ENCODE measurements at places on chromosomes 1 and 21.

DNA sequence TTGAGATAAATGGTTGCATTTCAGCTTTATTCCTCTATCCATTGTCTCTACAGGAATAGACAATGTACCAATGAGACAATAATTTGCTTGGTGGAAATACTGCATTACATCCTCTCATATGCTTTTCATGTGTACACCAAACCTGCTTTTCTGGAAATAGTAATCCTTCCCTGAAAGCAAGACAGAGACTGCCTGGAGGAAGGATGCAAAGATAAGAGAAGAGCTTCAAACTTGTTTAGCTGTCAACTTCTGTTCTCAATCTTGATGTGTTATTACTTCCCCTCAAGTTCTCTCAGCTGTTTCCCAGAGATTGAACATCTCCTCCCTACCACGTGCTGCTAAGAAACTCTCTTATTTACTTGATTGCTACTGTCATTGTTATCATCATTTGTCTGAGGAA, 1125.4 kb upstream of the TMPRSS15 start:
- DNase-seq: no peak

DNA sequence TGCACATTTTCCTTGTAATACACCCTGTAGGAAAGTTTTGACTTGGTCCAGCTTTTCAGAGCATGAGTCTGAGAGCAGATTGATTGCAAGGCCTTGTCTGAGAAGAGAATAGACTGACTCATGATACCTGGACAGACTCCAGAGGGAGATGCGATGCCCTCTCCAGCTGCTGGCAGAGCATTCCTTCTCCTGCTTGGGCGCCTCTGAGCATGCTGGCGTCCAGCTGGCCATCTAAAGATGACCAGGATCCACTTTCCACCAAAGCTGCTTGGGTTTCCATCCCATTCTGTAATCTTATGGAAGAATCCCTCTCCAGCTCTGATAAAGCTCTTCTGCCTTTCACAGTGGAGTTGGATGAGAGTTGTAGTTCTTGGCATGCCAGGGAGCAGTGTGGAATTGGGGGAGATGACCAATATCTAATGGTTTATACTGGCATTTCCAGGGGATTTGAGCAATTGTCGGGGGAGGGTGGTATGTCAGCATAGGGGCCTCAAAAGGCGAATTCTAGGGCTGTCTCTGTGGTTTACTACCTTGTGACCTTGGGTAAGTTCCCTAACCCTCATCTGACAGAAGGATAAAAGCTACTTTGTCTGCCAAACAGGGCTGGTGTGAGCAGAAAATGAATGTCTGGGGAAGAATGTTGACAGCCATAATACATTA, 19.5 kb downstream of the SZRD1 start:
- DNase-seq: no peak

- DNase-seq: peak; percentile 90
Measured at GRCh38 chr21:33308586-33309490, 15.9 kb upstream of the IFNAR1 start.

DNA sequence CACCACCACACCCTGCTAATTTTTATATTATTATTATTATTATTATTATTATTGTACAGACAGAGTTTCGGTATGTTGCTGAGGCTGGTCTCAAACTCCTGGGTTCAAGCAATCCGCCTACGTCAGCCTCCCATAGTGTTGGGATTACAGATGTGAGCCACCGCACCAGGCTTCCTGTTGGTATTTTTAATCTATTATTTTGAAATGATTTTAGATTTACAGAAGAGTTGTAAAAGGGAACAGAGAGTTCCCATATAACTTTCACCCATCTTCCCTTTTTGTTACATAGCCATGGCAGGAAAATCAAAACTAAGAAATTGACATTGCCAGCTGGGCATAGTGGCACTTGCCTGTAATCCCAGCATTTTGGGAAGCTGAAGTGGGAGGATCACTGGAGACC, 42.9 kb upstream of the CITED4 start:
- DNase-seq: no peak

GRCh38 chr1:53278298-53278725, 40.0 kb upstream of the MAGOH start:
- DNase-seq: no peak

DNA sequence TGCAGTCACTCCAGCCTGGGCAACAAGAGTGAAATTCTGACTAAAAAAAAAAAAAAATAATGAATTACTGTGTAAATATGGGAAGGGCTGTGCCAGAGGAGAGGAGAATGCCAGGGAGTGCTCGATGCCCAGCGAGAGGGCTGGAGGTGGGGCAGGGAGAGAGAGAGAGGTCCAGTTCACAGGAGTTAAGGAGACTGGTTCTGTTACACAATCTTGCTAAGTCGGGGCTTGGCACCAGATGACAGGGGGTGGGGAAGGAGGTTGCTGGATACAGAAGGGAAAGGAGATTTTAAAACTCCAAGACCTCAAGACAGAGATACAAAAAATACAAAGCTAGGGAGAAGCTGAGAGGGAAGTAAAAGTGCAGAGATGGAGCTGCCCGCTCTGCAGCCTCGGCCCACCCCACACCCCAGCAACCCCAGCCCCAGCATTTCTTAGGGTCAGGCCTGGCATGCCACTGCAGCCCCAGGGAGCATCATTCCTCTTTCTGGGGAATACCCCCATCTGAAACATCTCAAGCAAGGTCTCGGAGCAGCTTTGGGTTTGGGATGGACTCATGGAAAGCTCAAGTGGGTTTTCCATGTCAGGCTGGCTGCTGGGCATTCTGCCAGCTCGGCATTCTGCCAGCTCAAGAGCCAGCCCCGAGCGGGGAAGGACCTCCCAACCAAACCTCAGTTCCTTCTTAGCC, 991 bp downstream of the SELENBP1 start:
- no peak for DNase-seq

- no peak for DNase-seq
Measured at GRCh38 chr21:37502947-37503346, 136.4 kb downstream of the DYRK1A start.

DNA sequence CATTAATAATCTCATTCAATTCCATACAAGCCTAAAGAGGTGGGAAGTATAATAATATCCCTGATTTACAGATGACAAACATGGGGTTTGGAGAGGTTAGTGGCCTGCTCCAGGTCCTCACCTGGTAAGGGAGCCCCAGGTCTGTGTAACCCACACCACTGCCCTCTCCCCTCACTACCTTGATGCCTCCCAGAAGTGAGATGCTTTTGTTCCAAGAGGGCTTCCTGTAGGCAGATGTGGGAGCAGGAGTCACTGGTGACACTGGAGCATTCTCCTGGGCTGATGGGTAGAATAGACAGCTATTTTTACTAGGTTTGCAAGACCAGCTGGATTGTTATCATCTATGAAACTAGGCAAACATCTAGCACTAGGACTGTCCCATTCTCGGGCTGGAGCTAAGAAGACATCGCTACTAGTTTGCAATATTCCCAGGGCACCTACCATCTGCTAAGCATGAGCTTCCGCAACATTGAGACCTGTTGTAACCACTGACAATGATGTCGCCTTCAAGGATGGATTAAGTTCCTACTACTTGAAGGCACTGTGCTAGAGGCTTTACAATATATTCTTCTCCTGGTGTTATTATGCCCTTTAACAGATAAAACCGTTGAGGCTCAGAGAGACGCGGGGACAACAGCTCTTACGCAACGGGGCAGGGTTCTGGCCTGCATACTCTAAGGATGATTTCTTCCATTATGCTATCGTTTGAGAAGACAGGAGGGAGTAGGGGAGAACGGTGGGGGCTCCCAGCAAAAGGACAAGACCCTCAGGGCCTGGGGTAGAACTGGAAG, 35.0 kb downstream of the BATF3 start:
- DNase-seq: no peak

DNA sequence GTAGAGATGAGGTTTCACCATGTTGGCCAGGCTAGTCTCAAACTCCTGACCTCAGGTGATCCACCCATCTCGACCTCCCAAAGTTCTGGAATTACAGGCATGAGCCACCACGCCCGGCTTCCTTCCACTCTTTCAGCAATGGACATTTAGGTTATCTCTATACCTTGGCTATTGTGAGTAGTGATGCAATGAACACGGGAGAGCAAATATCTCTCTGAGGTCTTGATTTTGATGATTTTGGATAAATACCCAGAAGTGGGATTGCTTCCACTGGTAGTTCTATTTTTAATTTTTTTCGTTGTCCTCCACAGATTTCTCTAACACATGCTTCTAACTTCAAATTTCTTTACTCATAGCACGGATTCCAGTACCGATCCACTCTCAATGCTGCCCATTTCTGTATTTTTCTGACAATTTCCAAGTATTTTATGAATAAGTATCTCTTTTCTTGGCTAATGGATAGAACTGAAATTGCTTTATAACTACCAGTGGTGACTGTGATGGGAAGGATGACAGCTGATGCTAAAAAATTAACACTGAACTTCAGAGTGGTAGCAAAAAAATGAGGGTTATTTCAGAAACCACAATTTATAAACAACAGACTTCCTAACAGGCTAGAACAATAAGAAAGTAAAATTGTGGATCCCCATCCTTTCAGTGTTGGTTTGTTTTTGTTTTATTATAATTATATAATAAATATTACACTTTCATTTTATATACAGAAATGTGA, 327.5 kb upstream of the RUNX1 start:
- no peak for DNase-seq

DNA sequence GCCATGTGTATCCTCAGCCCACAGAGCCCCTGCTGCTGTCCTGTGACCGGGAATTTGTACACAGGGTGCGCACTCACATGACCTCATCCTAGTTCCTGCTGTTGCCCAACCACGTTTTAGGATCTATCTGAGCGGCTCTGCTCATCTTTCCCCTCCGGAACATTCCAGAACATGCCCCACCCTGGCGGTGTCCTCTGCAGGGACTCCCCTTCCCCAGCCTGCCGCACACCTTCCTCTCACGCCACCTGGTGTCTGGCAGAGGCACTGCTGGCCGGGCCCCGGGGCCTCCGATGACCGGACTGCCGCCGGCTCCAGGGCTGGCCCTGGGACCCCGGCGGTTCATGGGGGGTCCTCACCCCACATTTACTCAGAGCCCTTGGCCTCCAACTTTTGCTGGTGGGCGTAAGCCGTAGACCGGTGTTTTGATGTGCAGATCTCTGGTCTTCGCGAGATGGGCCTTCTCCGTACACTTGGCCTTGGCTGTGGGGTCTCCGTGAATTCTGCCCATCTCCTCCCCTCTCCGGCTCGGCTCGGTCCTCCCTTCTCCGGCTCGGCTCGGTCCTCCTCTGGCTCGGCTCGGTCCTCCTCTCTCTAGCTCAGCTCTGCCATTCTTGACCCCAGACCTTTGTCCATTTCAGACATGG, 29.5 kb downstream of the ARHGEF16 start:
- no peak for DNase-seq

- DNase-seq: no peak
Measured at GRCh38 chr1:222970711-222971110, 155.9 kb downstream of the DISP1 start.

GRCh38 chr21:21085206-21085605, 87.0 kb downstream of the NCAM2 start:
- no peak for DNase-seq

GRCh38 chr1:202189001-202189790, 4.4 kb upstream of the LGR6 start:
- no peak for DNase-seq

DNA sequence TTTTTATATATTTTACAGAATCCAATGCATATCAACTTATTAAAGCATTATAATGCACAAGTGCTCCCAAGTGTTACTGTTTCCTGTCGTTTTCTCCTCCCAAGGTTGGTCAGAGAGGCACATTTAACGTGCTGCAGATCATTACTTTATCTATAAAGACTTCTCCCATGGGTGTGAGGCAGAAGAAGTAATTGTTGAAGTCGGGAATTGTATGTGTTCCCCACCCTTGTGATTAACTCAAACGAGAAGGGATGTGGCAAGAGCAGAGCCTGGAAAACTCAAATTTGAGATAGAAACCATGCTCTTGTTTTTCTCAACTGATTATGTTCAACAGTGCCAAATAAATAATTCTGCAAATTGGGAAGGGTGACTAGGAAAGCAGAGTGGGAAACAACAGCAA, 412.5 kb upstream of the ADAMTS5 start:
- no peak for DNase-seq

GRCh38 chr1:119975006-119975405, 78.7 kb upstream of the ADAM30 start:
- no peak for DNase-seq

DNA sequence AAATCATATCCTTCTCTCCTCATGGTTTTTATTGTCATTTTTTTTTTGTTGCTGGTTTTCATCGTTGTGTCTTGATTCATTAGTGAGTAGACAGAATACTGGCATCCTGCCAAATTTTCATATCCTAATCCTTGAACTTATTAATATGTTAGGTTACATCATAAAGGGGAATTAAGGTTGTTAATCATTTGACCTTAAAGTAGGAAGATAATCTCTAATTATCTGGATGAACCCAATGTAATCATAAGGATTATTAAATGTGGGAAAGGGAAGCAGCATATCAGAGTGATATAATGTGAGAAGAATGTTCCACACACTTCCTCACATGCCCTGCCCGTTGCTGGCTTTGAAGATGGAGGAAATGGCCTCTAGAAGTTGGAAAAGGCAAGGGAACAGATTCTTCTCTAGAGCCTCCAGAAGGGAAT, 299.7 kb downstream of the HMCN1 start:
- DNase-seq: no peak

- peak; percentile 48 for DNase-seq
Measured at GRCh38 chr21:35043549-35043948, 5.6 kb downstream of the RUNX1 start.

- no peak for DNase-seq
Measured at GRCh38 chr1:64692911-64693310, 52.0 kb upstream of the RAVER2 start.
